ENCODE measurements at places on chromosomes 5 and 9.

DNA sequence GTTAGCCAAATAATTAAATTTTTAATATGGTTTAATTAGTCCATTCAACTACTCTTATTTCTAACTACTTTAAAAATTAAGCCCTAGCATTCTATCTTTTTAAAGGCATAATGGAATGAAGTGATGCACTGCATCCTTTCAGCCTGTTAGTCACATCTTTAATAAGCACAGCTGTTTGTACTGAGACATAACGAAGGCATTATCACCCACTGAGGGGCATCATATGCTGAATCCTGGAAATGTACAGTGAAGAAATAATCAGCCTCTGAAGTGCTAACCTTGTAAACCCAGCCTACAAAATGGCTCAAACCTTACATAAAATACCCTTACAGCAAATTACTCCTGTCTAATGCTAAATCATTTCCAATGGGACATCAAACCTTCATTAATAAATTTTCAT lies 33.1 kb downstream of the EPB41L4A start:
- DNase-seq = no peak

DNA sequence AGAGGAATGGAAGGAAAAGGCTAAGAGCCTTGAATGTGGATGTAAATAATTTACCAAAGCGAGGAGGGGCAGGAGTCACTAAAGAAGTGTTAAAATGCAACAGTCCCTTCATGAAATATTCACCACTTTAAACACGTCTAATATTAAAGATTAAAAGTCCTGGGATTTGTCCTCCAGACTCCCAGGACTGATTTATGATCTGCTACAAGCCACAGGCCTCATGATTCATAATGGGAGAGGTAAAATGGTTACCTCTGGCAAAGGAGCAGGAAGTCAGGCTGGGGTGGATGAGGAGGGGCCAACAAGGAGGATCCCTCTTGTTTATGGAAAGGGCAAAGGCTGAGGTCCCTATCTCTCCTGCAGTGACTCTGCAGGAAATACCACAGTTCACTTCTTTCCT lies 292.4 kb downstream of the TRIM32 start:
- no peak for DNase-seq

DNA sequence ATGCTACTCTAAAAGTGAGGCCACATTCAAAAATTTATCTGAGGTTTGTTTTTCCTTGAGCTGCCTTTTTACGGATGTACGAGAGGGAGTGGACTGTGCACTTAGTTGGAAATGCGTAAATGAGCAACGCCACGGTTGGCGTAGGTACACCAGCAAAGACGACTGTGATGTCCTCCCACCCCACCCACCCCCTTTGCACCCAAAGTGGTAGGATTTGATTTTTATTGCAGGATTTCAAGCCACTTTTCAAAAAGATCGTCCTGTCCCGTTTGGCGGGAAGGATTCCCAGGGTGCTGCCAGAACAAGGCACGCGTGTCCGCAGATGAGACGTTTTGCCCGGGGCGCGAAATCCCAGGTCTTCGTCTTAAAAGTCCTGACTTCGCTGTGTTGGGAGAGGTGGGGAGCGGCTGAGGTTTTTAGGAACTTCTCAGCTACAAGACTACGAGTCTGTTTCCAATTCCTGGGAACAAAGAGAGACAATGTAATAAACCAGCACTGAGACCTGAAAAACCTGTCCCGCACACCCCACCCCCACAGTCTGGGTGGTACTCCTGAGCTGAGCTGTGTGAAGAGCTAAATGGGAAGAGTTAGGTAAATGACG lies 1.0 kb upstream of the TLE1 start:
- DNase-seq = no peak

DNA sequence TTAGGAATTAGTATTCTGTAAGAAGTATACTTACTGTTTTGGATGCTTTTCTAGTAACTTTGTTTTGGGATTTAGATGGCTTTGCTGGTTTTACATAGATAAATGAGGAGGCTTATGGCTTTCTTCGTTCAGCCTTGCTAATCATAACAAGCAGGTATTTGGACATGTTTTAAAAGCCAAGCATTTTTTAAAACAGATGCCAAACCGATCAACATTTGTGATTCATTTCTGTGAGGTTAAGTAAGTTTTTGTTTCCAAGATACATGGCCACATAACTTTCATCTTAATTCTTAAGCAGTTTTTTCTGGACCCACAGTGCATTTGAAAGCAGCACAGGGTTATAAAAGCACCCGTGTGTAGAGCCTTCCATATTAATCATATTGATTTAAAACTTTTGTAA lies 21.7 kb downstream of the TARS1 start:
- no peak for DNase-seq

DNA sequence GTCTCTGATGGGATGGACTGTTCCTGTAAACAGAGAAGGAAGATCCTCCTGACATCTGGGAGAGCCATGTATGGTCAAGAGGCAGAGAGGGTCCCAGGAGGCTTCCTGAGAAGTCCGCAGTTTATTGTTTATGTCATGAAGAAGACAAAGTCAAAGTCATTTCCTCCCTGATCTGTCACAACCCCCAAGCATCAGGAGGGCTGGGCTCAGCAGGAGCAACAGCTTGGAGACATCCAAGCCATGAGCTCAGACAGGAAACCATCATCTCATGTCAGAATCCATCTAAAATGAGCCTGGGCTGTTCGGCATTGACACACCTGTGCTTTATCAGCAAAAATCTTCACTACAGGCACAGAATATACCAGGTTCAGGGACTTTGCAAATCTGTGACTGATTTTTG lies 325.0 kb upstream of the MSX2 start:
- DNase-seq = no peak

DNA sequence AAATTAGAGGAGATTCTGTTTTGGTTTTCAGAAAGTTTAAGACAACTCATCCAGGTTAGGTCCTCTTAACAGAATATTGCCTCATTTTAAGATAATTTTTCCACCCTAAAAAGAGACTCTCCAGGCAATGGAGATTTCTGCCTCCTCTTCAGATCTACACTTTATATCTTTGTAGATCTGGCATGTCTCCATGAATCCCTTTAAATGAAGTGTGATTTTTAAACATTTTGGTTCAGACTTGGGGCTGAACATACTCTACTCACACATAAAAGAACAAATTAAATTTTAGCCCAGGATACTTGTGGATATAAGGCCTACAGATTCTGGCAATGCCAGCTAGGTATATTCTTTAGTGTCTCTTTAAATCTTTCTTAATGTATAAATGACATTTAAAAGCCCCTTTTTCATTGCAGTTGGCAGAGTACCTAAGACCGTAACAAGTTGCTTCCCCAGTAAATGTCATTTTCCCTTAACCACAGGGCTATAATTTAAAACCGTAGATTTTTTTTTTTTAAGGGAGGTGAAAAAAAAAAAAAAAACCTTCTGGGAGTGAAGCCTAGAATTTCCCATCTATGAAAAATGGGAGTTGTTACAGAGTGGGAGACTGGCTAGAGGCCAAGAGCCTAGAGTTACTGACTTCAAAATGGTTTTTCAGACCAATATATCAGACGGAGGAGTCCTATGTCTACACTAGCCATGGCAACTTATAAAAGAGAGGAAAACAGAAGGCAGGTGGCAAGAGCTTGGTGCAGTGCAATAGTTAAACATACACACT lies 207.8 kb upstream of the TARS1 start:
- no peak for DNase-seq

GRCh38 chr9:134165357-134166315 lies 1.3 kb upstream of the RNU6ATAC start:
- DNase-seq = peak; percentile 79

DNA sequence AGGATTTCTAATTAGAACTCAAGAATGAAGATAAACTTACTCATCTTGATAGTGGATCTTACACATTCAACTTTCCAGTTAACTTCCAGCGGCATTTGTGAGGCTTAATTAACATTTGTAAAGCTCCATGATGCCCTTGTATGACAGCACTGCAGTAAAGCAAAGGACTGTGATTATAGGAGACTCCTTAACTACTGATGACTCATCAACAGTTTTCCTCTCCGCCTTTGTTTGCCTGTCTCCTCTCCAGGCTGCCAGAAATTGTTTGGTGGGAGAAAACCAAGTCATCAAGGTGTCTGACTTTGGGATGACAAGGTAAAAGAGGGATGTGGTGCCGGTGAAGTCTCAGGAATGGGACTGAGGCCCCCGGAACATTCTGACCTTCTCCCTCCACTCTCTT lies 20.4 kb upstream of the CYFIP2 start:
- DNase-seq = no peak

GRCh38 chr5:32320576-32320975 lies 7.8 kb upstream of the MTMR12 start:
- no peak for DNase-seq

- no peak for DNase-seq
Observed at GRCh38 chr5:142540922-142541422, 144.9 kb downstream of the FGF1 start.

GRCh38 chr5:154242442-154242841 lies 51.9 kb downstream of the GALNT10 start:
- DNase-seq = peak; percentile 20

DNA sequence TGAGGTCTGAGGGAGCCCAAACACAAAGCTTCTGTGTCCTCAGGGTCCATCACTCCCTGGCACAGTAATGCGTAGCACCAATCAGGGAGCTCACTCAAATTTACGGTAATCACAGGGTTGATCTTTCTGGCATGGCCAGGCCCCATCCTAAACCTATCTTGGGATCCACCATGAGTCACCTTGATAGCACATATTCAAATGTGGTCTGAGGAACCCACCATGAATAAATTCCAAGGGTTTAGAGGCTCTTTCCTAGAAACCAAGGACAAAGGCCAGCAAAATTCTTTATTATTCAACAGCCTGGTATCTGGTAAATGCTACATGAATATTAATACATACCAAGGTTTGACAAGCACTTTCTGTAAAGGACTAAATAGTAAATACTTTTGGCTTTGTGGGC lies 254.5 kb downstream of the TLR4 start:
- DNase-seq = no peak

Measured in spinal cord (tissue), 10 donors.